Suppressor macrophage (primary cell): ENCODE measurements at places on chromosomes 11 and 22.

GRCh38 chr11:1293619-1294015, 15.8 kb downstream of the TOLLIP start:
- no peak for DNase-seq

GRCh38 chr11:119262668-119263351, 54.1 kb downstream of the MCAM start:
- peak; percentile 41 for DNase-seq

DNA sequence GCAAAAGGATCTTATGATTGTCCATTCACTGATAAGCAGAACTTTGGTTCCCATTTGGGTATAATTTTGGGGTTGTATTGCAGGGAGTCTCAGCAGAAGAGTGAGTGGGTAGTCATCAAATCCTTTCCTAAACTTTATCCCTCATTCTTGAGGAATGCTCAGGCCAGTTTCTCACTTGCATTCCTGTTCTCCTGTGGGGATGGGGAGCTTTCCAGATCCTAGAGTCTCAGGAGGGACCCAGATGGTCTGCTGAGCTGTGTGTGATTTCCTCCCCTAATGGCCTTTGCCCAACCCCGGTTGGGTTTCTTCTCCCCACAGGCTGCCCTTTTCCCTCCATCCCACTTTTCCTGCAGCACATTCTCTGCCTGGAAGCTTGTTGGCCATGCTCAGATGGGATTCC, 79.9 kb downstream of the MIAT start:
- DNase-seq, result no peak

DNA sequence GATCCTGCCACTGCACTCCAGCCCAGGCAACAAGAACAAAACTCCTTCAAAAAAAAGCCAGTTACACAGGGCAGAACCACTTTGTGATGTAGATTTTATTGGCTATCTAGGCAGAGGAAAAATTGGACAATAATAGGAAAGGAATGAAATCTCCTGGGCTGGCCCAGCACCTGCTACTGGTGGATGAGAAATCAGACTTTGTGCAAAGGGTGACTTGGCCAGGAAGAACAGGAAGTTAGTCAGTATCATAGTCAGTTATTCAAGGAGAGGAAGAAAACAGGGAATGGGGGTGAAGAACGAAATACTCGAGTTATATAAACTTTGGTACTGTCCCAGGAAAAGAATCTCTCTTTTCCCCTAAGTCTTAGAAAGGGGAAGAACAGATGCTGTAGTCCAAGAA, 11.0 kb upstream of the SPTBN2 start:
- no peak for DNase-seq

DNA sequence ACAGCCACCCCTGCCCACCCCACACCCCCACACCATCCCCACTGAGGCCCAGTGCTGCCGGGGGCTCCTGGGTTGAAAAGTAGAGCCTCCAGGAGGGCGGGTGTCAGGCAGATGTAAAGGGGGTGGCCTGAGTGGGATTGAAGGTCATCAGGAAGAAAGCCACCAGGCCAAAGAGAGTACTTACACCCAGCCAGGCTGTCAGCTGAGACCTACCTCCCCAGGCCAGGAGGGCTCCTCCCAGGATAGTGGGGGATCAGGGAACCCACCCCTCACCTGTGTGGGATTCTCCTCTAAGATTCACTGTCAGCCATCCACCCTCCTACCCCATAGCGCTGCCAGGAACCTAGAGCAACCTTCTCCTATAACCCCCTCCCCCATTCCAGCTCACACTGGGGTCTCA, 17.2 kb upstream of the FCHSD2 start:
- no peak for DNase-seq

DNA sequence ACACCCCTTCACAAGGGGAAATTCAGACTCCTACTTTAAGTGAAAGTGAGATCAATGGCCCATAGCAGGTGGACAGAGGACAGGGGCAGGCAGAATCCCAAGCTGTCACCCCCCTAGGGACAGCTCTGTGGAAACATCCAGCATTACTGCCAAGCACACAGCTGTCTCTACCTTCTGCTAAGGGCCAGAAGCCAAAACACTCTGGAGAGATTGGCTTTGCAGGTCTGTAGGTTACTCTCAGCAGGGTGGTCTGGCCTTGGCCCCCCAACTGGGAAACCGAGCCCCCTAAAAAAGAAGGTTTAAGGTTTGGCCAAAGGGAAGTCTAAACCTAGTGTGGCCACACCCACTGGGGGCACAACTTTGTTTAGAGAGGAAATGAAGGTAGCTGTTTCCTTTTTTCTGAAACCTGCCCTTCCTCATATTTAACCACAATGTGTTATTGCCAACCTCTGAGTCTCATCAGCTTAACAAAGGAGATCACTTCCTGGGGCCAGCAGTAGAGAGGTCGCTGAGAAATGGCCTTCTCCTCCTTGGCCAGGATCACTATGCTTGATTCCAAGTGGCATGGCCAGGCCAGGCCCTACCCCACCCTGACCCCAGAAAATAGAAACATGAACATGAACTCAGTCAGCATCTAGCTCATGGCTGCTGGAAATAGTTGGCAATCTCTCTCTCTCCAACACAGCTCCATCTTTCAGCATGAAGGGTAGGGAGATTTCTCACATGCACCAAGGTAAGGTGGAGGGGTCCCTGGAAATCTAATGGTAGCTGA, 25.9 kb upstream of the SCARF2 start:
- DNase-seq, result no peak

DNA sequence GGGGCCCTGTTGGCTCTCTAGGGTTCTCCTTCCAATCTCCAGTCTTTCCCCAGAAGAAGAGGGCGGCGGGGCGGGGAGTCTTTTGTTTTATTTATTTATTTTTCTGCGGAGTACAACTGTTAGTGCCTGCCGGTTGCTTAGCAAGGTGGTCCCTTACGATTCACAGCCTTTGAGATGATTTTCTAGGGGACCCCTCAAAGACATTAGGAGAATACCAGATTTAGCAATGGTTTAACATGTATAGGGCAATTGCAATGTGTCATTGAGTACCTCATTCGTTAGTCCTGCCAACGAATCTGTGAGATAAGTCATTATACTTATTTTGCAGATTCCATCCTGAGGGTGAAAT, 307 bp upstream of the MRPL16 start:
- no peak for DNase-seq

- DNase-seq, result no peak
Observed at GRCh38 chr11:130897262-130898182, 18.8 kb downstream of the SNX19 start.

GRCh38 chr22:32103658-32104315, 55.3 kb downstream of the C22orf42 start:
- DNase-seq, result peak; percentile 43

DNA sequence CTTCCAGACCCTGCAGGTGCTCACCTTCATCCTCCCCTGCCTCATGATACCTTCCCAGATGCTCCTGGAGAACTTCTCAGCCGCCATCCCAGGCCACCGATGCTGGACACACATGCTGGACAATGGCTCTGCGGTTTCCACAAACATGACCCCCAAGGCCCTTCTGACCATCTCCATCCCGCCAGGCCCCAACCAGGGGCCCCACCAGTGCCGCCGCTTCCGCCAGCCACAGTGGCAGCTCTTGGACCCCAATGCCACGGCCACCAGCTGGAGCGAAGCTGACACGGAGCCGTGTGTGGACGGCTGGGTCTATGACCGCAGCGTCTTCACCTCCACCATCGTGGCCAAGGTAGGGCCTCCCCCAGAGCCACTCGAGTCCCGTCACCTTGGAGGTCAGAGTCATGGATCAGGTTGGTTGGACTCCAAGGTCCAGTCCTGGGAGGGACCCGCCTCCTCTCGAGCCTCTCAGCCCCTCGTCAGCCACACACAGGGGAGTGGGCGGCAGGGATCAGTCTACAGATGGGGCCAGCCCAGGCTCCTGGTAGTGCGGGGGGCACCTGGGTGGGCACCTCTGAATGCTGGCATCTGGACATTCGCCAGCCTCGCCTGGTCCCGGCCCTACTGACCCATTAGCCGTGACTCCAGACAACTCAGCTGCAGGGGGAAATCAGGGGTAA, 34.8 kb upstream of the SLC22A12 start:
- no peak for DNase-seq

GRCh38 chr22:50294319-50294656, 13.2 kb downstream of the PLXNB2 start:
- DNase-seq, result no peak

- no peak for DNase-seq
Observed at GRCh38 chr11:87961606-87962005, 213.6 kb downstream of the RAB38 start.

DNA sequence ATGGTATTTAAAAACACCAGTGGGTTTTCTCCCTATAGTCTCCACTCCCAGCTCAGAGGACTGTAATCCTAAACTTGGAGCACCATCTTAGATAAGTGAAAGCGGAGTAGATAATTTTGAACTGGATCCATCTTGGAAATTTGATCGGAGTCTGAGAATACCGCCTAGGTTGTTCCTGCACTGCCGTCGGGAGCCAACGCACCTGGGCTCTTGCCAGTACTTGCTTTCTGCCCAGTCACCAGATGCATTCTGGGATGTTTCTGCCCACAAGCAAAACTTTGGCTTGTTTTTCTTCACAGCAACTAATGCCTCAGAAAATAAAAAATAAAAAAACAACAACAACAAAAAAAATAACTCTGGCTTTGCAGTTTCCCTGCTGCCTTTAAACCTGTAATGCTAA, 113.0 kb upstream of the MTMR2 start:
- DNase-seq, result no peak

DNA sequence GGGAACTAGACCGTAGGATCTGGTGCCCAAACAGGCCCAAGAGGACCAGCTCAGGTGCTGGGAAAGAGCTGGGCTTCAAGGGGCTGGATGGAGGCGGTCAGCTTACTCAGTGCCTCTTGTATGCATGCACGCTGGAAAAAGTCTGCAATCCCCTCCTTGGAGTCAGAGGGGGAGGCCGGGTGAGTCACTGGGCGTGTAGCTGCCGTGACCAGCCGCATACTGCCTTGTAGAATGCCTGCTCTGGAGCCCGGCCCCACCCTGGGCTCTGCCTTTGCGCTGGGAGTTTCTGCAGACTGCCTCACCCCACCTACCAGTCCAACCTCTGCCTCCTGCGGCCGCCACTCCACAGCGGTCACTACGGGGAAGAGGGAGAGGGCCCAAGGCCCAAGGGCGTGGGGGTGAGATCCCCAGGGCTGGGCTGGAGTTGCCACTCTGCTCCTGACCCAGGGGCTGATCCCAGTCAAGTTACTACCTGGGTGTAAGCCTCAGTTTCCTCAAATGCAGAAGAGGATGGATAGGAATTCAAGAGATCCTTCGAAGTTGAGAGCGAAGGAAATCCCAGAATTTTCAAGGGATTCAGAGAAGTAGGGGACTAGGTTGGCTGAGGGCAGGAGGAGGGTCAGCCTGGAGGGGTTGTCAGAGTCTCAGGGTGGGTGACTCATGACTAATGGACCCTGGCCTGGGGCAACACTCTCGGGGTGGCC, 4.2 kb downstream of the MRGPRF start:
- DNase-seq, result peak; percentile 66

- no peak for DNase-seq
Observed at GRCh38 chr11:6062691-6063358, 32.3 kb upstream of the OR56A1 start.

- no peak for DNase-seq
Observed at GRCh38 chr11:134036492-134037045, 32.3 kb upstream of the JAM3 start.

- no peak for DNase-seq
Observed at GRCh38 chr22:49735411-49735900, 92.2 kb downstream of the BRD1 start.
